ENCODE measurements at places on chromosomes 4 and X. TPM values are rescaled to one million over a fixed set of nuclear protein-coding genes. Genes with fewer than 3 reads are reported as not detected.

The CLTRN gene
- 2.7 TPM for total RNA-seq

The CLIC2 gene
- total RNA-seq = 1.1 TPM

The FGFR3 gene
- total RNA-seq = 43.6 TPM

The SRP72 gene
- total RNA-seq = 84.6 TPM

DNA sequence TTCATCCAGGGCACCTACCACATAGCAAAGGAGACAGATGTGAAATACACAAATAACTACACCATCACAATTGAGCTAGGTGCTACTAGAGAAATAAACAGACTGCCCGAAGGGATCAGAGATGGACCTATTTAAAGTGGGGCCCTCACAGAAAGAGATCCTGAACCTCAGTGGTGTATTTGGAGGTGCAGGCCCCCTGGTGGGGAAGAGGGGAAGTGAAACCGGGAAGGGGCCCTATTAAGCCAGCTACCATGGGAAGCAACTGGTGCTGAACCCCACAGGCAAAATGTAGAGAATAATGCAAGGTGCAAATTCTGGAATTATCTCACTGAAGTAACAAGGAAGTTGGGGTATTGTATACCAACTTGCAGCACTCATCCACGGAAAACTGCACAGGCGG lies 78.6 kb upstream of the FAM9A start:
- peak; percentile 63 for DNase-seq

DNA sequence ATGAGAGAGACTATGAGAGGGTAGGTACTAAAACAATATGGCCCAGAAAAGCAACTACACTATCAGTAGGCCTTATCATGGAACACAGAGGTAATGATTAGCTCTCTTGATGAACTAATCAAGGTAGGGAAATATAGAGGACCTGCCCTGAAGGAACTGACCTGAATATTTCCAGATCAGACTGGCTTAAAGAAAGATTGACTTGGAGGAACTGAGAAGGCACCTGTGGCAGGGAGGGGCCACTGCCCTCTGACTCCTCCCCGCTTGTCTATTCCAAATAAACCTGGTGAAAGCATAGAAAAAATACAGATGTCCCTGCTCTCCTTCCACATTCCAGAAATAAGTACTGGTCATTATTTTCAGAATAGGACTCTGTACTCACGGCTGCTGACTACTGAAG lies 5.5 kb downstream of the RPS6KA6 start:
- no peak for DNase-seq

DNA sequence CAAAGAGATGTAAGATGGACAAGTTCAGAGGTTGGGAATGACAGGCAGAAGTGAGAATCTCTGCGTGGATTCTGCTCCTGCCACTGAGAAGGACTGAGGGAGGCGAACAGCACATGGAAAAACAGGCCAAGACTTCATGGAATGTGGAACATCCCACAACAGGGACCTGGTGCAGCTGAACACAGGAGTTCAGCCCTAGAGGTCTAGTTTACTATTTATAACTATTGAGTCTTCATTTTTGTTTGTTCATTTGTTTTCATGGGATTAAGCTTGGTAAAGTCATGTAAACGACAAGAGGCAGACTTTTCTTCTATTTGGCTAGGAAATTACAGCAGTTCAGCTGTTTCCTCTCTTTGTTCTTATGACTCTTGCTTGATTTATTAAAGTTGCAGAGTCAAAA lies 234.5 kb downstream of the MAML3 start:
- DNase-seq = no peak

Measured in H7 (cell line).